ENCODE measurements at places on chromosomes 12 and 14.

- no peak for DNase-seq
Measured at GRCh38 chr14:102784892-102785594, 7.8 kb downstream of the TRAF3 start.

GRCh38 chr14:63504648-63505047, 38.5 kb downstream of the PPP2R5E start:
- DNase-seq, result no peak

DNA sequence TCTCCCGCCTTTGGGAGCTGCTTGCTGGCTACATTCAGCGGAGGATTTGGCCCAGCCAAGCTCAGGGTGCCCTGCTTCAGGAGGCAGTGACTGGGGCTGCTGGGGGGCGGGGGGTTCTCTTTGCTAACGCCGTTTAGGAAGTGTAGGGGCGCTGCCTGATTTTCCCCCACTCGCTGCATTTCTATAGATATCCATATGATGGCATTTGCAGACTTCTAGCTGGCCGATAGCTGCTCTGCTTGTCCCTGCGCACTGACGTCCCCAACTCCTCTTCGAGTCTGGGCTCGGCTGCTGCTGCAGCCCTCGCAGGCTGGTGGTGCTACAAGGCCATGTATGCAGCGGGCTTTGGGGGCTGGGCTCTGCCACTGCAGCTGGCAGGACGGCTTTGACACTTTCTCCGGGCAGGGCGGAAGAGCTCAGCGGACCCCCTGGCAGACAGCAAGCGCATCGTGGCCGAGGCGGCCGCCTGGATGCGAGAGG, 3.1 kb downstream of the LRFN5 start:
- no peak for DNase-seq

GRCh38 chr12:56721721-56722120, 3.4 kb downstream of the NACA start:
- DNase-seq, result no peak

- no peak for DNase-seq
Measured at GRCh38 chr14:96938946-96939345, 141.8 kb downstream of the VRK1 start.

DNA sequence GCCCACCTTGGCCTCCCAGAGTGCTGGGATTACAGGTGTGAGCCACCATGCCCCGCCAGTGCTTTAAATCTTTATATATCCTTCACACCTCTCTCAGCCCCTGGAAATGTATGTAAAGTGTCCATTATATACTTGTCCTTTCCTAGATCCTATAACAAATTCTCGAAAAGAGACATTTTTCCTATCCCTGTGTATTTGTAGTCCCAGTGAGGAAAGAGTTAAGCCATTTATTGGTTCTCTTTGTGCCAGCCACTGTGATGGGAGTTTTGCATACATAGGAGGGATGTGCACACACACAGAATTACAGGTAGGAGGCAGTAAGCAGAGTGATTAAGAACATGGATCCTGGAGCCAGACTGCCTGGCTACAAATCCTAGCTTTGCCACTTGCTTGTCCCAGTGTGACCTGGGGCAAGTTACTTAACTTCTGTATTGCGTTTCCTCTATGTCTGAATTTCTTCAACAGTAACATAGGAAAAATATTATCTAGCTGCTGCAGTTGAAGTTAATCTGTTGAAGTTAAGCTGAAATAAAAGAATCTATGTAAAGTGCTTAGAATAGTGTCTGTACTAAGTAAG, 2.1 kb upstream of the RABGGTA start:
- DNase-seq, result no peak

DNA sequence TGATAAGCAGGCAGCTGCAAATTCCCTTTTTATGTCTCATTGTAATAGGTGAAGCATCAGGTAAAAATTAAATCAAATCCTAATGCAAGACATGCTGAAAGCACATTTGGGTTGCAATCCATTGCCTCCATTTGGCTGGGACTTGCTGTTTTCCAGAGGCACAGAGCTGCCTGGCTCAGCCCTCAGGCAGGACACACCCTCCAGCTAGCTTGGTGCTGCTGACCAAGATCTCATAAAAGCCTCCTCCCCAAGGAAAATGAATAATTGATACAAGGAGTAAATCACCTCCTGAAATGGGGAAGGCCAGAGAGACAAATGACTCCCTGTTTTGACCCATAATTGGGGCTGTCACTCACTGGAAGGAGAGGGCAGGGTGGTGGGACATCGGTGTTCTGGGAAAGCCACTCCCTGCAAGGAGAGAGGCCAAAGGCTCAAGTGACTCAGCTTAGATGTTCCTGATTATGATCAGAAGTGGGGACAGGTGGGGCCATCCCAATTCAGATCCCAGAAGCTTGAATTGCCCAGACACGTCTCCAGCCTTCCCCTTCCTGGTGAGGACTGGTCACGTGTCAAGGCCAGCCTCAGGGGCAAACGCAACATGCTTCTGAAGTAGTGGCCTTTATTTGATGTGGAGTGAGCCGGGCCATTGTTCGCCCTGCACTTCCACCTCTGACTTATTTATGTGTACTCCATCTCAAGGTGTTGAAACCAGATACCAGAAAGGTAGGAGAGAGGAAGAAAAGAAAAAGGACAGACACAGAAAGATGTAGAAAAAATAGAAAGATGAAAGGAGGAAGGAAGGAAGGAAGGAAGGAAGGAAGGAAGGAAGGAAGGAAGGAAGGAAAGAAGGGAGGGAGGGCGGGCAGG, 773.7 kb downstream of the BCL11B start:
- peak; percentile 55 for DNase-seq

DNA sequence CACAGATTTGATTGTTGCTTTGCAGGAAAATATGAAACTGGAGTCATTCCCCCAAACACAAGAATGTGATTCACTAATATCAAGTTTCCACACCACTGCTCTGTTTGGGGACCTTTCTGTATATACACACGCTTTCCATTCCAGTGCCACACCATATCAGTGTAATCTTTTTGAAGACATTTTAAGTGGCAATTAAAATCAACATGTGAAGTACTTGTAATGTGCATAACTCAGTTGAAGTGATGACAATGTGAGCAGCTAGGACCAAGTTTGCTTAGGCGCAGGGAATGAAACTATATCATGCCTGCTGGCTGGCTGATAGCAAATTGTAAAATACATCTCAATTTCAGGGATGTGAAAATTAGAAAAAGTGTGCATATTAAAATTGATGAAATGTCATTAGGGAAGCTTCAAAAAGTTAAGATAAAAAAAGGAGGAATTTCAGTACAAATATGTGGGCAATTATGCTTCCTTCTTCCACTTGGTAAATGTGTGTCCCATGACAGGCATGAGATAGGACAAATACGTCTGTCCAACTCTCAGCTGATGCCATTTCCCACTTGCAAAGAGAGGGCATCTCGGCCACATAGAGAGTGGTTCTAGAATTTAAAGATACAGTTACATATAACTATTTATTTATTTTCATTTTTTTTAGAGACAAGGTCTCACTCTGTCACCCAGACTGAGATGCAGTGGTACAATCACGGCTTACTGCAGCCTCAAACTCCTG, 43.7 kb downstream of the HSPB8 start:
- no peak for DNase-seq

DNA sequence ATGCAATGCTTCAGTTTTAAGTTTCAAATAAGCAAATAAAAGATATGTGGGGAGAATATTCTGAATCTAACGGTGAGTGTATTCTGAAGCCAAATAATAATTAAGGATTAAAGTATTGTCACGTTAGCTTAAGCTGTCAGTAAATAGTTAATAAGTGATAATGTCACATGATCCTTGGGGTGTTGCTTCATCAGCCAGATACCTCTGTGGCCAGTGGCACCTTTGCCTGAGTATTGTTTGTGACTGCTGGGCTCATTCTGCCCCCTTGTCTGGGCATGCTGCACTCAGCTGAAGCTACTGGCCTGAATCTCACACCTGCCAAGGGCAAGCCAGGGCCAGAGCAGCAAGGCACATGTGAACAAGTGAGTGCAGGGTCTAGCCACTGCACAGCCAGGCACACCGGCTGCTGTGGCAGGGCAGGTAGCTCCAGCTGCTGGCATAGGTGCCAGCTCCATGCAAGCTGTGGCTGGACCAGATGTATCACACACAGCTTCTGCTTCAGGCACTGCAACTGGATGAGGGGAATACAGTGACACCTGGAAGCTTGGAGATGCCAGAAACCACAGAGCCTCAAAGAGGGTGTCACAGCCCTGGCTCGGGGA, 739.7 kb downstream of the SLC6A15 start:
- DNase-seq, result no peak

GRCh38 chr12:127720334-127720733, 546.6 kb upstream of the TMEM132C start:
- no peak for DNase-seq

DNA sequence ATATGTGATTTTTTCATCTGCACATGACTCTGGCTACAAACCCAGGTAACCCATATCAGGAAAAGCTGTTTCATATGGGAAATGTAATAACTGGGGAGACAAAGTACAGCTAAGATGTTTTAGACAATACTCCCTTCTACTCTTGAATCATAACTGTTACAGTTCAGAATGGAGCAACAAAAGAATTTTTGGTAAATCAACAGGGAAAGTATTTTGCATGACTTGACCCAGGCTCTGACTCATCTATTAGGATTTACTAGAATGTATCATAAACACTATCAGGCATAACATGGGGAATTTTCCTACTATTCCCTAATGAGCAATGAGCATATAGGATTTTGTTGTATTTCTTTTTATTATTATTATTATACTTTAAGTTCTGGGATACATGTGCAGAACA, 553.0 kb downstream of the SLC16A7 start:
- peak; percentile 60 for DNase-seq

GRCh38 chr12:127559349-127560040, 707.5 kb upstream of the TMEM132C start:
- peak; percentile 52 for DNase-seq

DNA sequence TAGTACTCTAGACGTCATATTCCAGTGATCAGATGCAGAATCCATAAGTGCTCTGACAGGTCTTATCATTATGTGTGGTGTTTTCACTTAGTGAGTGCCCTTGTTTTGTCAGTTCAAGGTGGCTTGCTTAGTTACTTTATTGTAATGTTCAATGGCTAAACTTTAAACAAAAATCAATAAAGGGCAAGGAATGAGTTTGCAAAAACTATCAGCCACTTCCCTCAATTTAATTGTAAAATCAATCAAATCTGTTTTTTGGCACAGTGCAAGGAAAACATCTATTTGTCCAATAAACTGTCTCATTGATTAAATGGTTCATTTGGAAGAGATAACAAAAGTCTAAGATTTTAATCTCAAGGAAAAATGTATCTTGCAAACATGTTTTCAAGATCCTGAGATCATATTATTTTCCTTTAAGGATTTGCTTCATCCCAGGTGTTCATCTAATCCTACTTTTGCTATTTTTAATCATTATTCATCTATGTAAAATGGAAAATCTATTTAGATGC, 59.6 kb upstream of the EEA1 start:
- DNase-seq, result no peak

GRCh38 chr14:61420326-61420725, 98.9 kb downstream of the PRKCH start:
- DNase-seq, result peak; percentile 67

DNA sequence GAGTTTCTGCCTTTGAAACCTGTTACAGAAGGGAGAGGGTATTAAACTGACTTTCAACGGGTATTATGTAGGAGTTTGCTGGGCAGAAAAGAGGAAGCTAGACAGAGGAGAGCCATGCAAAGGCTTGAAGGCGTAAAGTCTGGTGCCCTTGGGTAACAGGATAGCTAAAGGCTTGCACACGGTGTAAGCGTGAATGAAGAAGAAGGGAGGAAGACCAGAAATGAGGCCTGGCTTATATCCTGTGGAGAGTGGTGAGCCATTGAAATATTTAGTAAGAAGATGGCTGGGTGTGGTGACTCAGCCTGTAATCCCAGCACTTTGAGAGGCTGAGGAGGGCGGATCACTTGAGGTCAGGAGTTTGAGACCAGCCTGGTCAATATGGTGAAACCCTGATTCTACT, 22.6 kb downstream of the SUDS3 start:
- no peak for DNase-seq

DNA sequence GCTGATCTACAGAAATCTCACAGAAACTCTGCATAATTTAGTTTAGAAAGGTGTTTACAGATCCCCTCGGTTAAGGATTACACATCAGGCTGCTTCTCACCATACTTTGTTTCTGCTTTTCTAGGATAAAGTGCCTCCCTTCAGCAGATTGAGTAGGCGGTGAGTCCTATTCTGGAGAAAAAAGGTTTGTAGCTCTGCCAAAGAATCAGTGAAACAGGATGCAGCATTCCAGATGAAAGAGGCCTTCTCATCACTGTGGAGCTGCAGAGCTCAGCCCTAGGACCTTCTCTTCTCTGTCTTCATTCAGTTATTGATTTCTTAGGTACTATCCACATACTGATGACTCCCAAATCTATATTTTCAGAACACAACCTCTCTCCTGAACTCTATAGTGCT, 155.5 kb upstream of the KRR1 start:
- no peak for DNase-seq

DNA sequence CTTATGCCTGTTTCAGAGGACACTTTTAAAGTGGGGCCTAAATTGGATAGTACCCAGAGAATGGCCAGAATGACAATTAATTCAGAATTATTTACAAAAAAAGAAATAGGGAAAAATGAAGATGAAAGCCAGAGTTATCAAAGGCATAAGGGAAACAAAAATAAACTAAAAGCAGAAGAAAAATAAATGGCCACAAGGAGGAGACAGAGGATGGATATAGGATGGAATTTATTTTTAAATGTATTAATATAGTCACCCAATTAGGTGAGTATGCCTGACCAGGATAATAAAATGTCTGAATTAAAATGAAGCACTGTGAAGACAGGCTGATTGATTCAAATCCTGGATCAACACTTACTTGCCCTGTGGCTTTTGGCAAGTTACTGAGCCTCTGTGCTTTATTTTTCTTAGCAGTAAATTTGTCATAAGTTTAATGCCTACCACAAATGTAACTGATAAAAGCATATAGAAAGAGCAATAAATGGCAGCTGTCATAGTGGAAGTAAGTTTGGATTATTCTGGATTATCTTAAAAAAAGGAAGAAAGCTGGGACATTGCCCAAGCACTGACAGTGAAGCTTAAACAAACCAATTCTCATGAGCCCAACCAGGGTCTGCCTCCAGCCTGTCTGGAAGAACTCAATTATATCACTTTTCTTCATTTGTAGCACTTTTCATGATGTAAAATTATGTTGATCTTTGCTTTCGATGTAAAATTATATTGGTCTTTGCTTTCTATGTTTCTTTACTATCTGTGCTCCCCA, 3.5 kb downstream of the CLEC9A start:
- peak; percentile 5 for DNase-seq

GRCh38 chr14:20632448-20632830, 9.1 kb downstream of the OR6S1 start:
- no peak for DNase-seq

- peak; percentile 34 for DNase-seq
Measured at GRCh38 chr14:82710267-82710841, 1176.7 kb upstream of the SEL1L start.

GRCh38 chr14:24964591-24964990, 85.4 kb downstream of the STXBP6 start:
- DNase-seq, result no peak
